Muscle of leg (tissue), 16 donors: ENCODE measurements at places on chromosomes 16 and 17. TPM values are rescaled to one million over a fixed set of nuclear protein-coding genes. Genes with fewer than 3 reads are reported as not detected.
A peak's percentile ranks its signal among the peaks of the same experiment; 100 is the strongest.

- H3K4me3 ChIP-seq, result no peak overlapping the region
- H3K4me1 ChIP-seq, result no peaks in the 10 kb centered on the region
- H3K27me3 ChIP-seq, result no peaks in the 10 kb centered on the region
- no peak for DNase-seq
Observed at GRCh38 chr16:42691-43090, 10.7 kb downstream of the POLR3K start.

- H3K4me3 ChIP-seq, result no peak overlapping the region
- H3K36me3 ChIP-seq, result no peaks in the 10 kb centered on the region
- H3K4me1 ChIP-seq, result no peaks in the 10 kb centered on the region
Observed at GRCh38 chr17:58669853-58670252, 22.0 kb downstream of the TEX14 start.

DNA sequence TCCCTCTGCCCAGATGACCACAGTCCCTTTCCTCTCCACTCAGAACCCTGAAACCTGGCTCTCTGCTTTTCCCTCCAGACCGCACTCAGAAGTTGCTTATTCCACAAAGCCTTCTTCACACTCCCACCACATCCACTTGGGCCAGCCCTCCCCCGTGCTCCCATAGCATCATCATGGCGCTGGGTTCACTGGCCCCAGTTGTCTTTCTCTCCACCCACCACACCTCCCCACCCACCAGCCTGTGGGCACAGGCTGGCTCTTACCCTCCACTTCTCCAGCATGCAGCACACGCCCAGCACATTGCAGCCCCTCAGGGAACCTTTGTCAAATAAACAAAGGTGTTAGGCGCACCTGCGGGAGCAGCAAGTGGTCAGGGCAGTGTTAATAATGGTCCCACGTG is 130.0 kb downstream of the KATNIP start:
- no peaks in the 10 kb centered on the region for H3K27me3 ChIP-seq
- H3K27ac ChIP-seq, result no peak overlapping the region
- peaks cover 37% of the 10 kb centered on the region for H3K36me3 ChIP-seq
- no peak overlapping the region for H3K4me3 ChIP-seq
- no peaks in the 10 kb centered on the region for H3K4me1 ChIP-seq

DNA sequence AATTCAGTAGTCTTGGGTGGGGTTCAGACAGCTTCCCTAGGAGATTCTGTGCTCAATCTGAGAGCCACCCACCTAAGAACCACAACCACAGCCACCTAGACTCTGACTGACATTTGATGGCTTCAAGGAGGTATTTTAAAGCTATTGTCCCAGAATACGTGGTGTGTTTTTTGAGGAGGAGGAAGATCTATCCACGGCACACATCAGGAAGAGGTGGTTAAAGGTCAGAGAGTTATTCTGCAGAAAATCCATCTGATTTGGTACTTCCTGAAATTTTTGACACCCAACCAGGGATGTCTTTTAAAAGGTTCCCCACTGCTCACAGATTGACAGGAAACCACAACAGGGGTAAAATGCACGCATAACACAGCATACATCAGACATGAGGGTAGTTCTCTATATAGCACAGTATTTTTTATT is 25.1 kb downstream of the SMARCE1 start:
- H3K27ac ChIP-seq, result no peak overlapping the region
- peaks cover 2% of the 10 kb centered on the region for H3K27me3 ChIP-seq
- no peak overlapping the region for H3K4me3 ChIP-seq
- peaks cover 6% of the 10 kb centered on the region for H3K4me1 ChIP-seq
- H3K36me3 ChIP-seq, result peaks cover 3% of the 10 kb centered on the region

DNA sequence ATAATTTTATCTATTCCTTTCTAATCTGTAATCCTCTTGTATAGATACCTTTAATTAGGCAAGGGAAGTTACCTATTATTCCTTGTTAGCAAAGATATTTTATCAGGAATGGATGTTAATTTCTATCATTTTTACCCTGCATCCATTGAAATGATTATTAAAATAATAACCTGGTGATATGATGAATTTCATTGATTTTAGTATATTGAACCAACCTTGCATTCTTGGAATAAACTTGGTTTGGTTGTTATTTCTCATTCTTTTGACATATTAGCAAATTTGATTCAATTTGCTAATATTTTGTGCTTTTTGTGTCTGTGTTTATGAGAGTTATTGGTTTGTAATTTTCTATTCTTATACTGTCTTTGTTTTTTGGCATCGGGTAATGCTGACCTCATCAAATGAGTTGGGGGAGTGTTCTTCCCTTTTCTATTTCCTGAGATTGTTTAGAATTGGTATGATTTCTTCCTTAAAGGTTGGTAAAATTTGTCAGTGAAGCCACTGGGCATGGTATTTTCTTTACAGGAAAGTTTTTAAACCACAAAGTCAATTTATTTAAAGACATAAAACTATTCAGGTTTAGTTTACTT is 250.4 kb upstream of the PMFBP1 start:
- DNase-seq, result no peak
- H3K27ac ChIP-seq, result no peak overlapping the region
- no peaks in the 10 kb centered on the region for H3K36me3 ChIP-seq
- H3K4me3 ChIP-seq, result no peak overlapping the region

DNA sequence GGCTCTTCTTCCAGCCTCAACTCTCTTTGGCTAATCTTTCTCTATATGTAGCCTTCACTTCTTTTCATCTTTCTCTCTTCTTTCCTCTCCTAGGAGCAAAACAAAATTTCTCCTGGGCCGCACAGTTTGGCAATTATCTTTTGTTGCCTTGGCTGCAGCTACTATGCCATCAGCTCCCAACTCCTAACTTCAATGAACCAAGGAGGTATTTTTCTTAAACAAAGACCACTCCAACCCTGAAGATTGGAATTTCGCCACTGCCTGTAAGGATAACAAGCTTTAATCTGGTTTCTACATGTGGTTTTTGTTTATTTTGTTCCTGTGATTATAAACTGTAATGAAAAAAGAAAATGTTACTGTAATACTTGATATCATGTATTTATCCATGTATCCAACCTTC is 2.3 kb upstream of the SCPEP1 start:
- H3K27me3 ChIP-seq, result peaks cover 4% of the 10 kb centered on the region
- DNase-seq, result no peak
- peaks cover 5% of the 10 kb centered on the region for H3K4me1 ChIP-seq
- no peak overlapping the region for H3K27ac ChIP-seq
- no peak overlapping the region for H3K4me3 ChIP-seq

GRCh38 chr16:3155972-3156371 is 21.1 kb downstream of the ZNF213 start:
- DNase-seq, result no peak
- H3K4me1 ChIP-seq, result peaks cover 37% of the 10 kb centered on the region
- H3K27ac ChIP-seq, result no peak overlapping the region
- H3K36me3 ChIP-seq, result no peaks in the 10 kb centered on the region

- H3K27me3 ChIP-seq, result no peaks in the 10 kb centered on the region
- peaks cover 13% of the 10 kb centered on the region for H3K4me1 ChIP-seq
- H3K36me3 ChIP-seq, result peaks cover 49% of the 10 kb centered on the region
Observed at GRCh38 chr16:89300976-89301360, 83.5 kb downstream of the ZNF778 start.

GRCh38 chr16:30354423-30355143 is 525 bp downstream of the CD2BP2 start:
- peak overlapping the region; percentile 71 for H3K4me3 ChIP-seq
- H3K4me1 ChIP-seq, result peaks cover 47% of the 10 kb centered on the region
- peaks cover 76% of the 10 kb centered on the region for H3K36me3 ChIP-seq
- H3K27ac ChIP-seq, result peak overlapping the region; percentile 96
- DNase-seq, result peak; percentile 45

DNA sequence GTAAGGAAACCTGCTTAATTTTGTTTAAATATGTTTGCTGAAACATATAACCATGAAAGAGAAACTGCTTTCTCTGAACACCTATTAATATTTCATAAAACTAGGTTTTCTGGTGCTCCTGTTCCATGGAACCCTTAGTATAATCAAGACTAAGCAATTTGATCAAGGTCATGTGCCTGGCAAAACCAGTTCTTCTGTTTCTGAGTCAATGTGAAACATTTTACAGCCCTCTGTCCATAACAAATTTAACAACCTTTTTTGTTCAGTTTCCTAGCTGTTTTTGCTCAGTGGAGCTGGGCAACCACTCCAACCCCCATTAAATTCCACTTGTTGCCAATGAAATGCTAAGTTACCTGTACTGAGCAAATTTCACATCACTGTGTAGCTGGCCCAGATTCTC is 344.0 kb downstream of the CA10 start:
- H3K36me3 ChIP-seq, result no peaks in the 10 kb centered on the region
- H3K27ac ChIP-seq, result no peak overlapping the region
- no peak overlapping the region for H3K4me3 ChIP-seq
- no peaks in the 10 kb centered on the region for H3K27me3 ChIP-seq
- H3K4me1 ChIP-seq, result no peaks in the 10 kb centered on the region

DNA sequence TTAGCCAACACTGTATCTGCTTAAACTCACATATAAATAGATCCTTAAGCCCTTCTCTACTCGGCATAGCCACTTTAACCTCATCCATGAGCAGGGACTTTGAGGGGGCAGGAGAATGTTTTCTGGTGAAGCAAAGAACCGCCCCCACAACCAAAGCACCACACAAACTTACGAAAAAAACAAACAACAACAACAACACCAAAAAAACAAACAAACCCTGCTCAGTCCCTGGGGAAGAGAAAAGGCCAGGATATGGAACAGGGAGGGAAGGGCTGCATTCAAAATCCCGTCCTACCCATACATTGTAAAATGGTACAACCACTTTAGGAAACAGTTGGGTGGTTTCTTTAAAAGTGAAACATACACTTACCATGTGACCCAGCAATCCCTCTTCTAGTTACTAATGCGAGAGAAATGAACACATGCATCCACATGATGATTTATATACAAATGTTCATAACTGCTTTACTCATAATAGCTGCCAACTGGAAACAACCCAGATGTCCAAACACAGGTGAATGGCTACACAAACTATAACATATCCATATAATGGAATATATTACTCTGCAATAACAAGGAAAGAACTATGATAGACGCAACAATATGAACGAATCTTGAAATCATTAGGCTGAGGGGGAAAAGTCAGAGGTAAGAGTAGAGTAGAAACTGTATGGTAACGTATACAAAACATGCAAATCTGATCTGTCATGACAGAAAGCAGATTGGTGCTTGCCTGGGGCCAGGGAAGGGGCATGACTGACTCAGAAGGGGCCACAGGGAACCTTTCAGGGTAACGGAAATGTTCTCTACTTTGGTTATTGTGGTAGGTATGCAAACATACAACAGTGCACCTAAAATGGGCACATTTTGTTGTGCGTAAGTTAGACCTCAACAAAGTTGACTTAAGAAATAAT is 37.7 kb upstream of the TOB1 start:
- H3K36me3 ChIP-seq, result no peaks in the 10 kb centered on the region
- peaks cover 40% of the 10 kb centered on the region for H3K4me1 ChIP-seq
- H3K4me3 ChIP-seq, result no peak overlapping the region
- peak overlapping the region; percentile 95 for H3K27ac ChIP-seq
- peak; percentile 68 for DNase-seq

DNA sequence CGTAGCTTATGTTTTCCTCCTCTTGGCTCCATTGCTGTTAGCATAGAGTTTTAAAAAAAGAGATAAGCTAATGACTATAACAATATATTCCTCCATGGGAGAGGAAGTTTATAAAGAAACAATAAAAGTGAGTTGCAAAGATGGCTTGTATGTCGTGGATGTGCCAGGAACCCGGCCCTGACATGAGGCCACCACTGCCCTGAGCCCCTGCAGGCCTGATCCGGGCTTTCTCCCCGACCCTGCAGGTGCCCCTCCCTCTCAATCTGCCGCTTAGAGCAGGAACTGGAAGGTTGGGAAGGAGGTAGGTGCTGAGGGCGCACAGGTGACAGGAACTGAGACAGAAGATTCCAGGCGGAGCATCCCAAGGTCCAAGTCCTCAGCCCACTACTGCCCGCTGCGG is 11.7 kb downstream of the PAM16 start:
- H3K4me3 ChIP-seq, result no peak overlapping the region
- DNase-seq, result no peak
- H3K27me3 ChIP-seq, result no peaks in the 10 kb centered on the region
- H3K27ac ChIP-seq, result peak overlapping the region; percentile 47

- no peaks in the 10 kb centered on the region for H3K4me1 ChIP-seq
- no peaks in the 10 kb centered on the region for H3K27me3 ChIP-seq
- peaks cover 41% of the 10 kb centered on the region for H3K36me3 ChIP-seq
- H3K27ac ChIP-seq, result no peak overlapping the region
- DNase-seq, result no peak
Observed at GRCh38 chr17:19935169-19935568, 42.5 kb downstream of the AKAP10 start.

DNA sequence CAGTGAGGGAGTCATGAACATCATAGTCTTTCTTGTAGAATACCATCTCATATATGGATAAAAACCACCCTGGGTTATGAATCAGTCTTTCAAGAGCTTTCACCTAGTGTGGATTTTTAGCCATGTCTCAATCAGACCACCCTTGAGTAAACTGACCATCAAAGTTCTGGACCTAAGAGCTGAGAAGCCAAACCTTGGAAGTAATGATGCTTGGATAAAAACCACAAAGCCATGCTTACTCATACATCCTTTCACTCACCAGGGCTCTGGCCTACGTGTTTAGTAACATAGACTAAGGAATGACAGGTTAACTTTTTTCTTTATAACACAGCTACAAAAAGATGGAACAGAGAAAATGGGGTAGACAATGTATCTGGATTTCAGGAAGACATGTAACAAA is 167.2 kb downstream of the STX8 start:
- H3K27me3 ChIP-seq, result no peaks in the 10 kb centered on the region
- no peak overlapping the region for H3K27ac ChIP-seq
- DNase-seq, result no peak
- H3K4me1 ChIP-seq, result peaks cover 13% of the 10 kb centered on the region
- H3K4me3 ChIP-seq, result no peak overlapping the region
- no peaks in the 10 kb centered on the region for H3K36me3 ChIP-seq

DNA sequence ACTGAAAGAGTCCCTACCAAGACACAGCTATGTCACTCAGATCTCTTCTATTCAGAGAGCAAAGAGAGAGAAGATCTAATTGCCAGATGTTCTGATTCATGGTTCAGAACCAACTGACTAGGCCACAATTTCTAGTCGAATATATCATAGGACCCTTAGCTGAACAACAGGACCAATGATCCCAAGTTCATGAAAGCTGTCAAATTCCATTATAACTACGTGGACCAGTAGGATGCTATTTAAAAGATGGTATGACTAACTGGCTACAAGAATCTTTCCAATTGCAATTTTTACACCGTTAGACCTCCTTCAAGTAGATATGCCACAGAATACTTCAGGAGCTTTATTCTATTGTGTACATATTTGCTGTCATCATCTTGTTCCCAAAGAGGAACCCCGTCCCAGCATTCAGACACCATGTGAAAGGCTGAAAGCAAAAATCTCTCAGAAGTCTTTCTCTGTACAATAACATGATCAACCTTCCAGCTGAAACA is 26.0 kb downstream of the DCUN1D3 start:
- H3K4me1 ChIP-seq, result peaks cover 9% of the 10 kb centered on the region
- H3K4me3 ChIP-seq, result no peak overlapping the region
- no peaks in the 10 kb centered on the region for H3K27me3 ChIP-seq
- H3K36me3 ChIP-seq, result no peaks in the 10 kb centered on the region
- H3K27ac ChIP-seq, result no peak overlapping the region

Gene FBXL16
- not detected for total RNA-seq

Gene OSBPL7
- 9.7 TPM for total RNA-seq

Gene RAB40B
- total RNA-seq, result 28.2 TPM

Gene FN3K
- total RNA-seq, result 4.9 TPM

Gene C16orf89
- not detected for total RNA-seq

Gene TBC1D28
- total RNA-seq, result not detected

Gene TBX6
- total RNA-seq, result 0.31 TPM

Gene MATCAP1
- total RNA-seq, result 8.6 TPM

Gene CD300LD
- not detected for total RNA-seq

Gene ABCC3
- 0.27 TPM for total RNA-seq

Gene PPP1R1B
- 1.7 TPM for total RNA-seq

Gene C17orf50
- total RNA-seq, result not detected

Gene PKMYT1
- 3.6 TPM for total RNA-seq
